Neural crest cell (in vitro differentiated cells): ENCODE measurements at places on chromosomes 3 and 15.

GRCh38 chr3:13671482-13672233 is 122.7 kb downstream of the FBLN2 start:
- peak overlapping the region; percentile 68 for H3K27ac ChIP-seq
- peaks cover 10% of the 10 kb centered on the region for H3K4me1 ChIP-seq
- no peaks in the 10 kb centered on the region for H3K36me3 ChIP-seq
- peaks cover 5% of the 10 kb centered on the region for H3K27me3 ChIP-seq
- no peak for DNase-seq

GRCh38 chr15:40372981-40373380 is 9.5 kb upstream of the KNSTRN start:
- peaks cover 16% of the 10 kb centered on the region for H3K27me3 ChIP-seq
- H3K4me1 ChIP-seq: peaks cover 4% of the 10 kb centered on the region
- DNase-seq: no peak
- H3K4me3 ChIP-seq: no peak overlapping the region

- no peaks in the 10 kb centered on the region for H3K36me3 ChIP-seq
- DNase-seq: no peak
- no peak overlapping the region for H3K27ac ChIP-seq
- H3K27me3 ChIP-seq: peaks cover 5% of the 10 kb centered on the region
Measured at GRCh38 chr3:122006267-122006666, 15.8 kb downstream of the ILDR1 start.

DNA sequence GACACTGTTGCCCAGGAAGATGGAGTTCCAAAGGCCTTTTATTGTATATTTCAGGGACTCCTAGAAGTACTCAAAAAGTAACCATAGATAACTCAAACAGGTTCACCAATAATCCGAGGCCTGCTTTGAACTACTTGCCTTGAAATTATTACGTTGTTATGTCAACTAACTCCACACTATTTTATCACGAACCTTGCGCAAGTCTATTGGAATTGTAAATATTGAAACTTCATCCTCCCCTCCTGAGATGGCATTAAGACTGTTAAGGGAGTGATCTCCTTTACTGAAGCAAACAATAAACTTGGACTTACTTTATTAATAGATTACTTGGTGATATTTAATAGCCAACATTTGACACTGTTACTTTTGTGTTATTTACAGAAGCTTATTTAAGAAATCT is 199.6 kb upstream of the GADL1 start:
- H3K27ac ChIP-seq: no peak overlapping the region
- no peaks in the 10 kb centered on the region for H3K27me3 ChIP-seq
- no peaks in the 10 kb centered on the region for H3K4me1 ChIP-seq
- H3K4me3 ChIP-seq: no peak overlapping the region
- DNase-seq: no peak
- H3K36me3 ChIP-seq: no peaks in the 10 kb centered on the region

DNA sequence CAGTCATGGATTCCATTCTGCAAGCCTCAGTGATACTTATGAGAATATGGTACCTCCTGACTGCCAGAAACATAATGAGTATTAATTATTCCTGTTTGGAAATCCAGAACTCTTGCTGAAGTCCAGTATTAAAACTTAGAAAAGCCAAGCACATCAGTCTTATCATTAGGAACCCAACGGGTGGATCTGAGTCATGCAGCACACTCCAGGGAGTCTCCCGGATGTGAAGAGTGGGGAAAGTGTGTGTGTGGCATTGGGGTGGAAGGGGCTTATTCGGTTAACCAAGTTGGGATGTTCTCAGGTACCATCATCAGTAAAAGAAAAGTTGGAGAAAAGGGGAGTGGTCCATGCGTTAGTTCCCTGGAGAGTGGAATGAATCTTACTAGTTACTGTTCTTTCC is 181.1 kb downstream of the PLCL2 start:
- no peak overlapping the region for H3K27ac ChIP-seq
- no peak overlapping the region for H3K4me3 ChIP-seq

DNA sequence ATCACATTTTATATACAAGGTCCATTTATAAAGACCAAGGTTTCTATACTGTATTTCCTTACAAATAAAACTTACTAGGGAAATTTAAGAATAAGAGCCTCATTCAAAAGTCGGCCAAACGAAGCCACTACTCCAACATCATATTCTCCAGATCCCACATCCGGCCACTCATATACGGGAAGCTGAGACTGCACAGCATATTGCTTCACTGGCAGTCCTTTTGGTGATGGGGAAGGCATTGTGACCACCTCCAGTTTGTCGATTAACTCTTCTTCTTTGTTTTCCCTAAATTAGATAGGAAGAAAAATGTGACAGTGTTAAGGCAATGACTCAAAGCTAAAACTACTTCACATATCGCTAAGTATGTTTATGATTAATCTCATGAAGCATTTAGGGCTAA is 2.7 kb downstream of the MTFMT start:
- no peak for DNase-seq
- no peaks in the 10 kb centered on the region for H3K36me3 ChIP-seq
- peak overlapping the region; percentile 70 for H3K4me3 ChIP-seq
- peaks cover under 1% of the 10 kb centered on the region for H3K27me3 ChIP-seq

- H3K27ac ChIP-seq: no peak overlapping the region
- no peak overlapping the region for H3K4me3 ChIP-seq
- H3K36me3 ChIP-seq: peaks cover 15% of the 10 kb centered on the region
- H3K4me1 ChIP-seq: peaks cover 13% of the 10 kb centered on the region
- DNase-seq: no peak
Measured at GRCh38 chr15:70231484-70231883, 133.8 kb upstream of the TLE3 start.

DNA sequence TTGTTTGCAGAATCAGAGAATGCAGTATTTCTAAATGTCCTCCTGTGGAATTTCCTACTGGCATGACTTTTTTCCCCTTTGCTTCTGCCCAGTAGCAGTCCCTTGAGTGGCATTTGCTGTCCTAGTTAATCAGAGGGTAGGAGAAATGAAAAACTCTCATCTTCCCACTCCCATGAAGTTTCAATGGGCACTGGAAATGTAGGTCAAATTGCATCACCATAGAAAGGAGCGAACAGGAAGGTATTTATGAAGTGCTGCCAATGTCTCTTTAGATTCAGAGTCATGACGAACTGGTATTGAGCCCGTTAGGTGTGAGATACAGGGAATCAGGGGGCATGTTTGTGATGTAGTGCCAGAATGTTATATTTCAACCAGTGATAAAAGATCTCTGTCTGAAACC is 23.2 kb downstream of the ATXN7 start:
- H3K4me3 ChIP-seq: no peak overlapping the region
- no peak overlapping the region for H3K27ac ChIP-seq
- H3K36me3 ChIP-seq: no peaks in the 10 kb centered on the region
- no peak for DNase-seq

GRCh38 chr3:63364910-63365309 is 86.8 kb downstream of the SYNPR start:
- H3K27me3 ChIP-seq: no peaks in the 10 kb centered on the region
- H3K4me1 ChIP-seq: no peaks in the 10 kb centered on the region
- H3K27ac ChIP-seq: no peak overlapping the region
- no peaks in the 10 kb centered on the region for H3K36me3 ChIP-seq

DNA sequence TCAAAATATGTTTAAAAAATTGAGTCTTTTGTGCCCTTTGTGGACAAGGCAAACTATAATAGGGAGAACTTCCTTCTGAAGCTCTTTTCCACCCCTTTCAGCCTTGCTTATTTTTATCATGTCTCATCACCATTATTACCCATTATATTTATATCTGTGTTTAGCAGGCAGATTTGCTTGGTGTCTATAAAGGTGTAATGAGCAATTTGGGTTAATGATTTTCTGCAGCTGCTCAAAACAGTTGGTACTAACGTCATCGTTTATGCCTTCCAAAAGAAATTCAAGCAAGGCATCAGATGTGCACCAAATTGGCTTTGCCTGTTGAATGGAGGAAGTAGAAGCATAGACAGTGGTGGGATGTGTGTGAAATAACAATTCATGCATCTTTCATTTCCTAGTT is 483.7 kb upstream of the SGO1 start:
- DNase-seq: no peak
- no peaks in the 10 kb centered on the region for H3K4me1 ChIP-seq
- no peak overlapping the region for H3K27ac ChIP-seq
- H3K27me3 ChIP-seq: no peaks in the 10 kb centered on the region
- no peak overlapping the region for H3K4me3 ChIP-seq

DNA sequence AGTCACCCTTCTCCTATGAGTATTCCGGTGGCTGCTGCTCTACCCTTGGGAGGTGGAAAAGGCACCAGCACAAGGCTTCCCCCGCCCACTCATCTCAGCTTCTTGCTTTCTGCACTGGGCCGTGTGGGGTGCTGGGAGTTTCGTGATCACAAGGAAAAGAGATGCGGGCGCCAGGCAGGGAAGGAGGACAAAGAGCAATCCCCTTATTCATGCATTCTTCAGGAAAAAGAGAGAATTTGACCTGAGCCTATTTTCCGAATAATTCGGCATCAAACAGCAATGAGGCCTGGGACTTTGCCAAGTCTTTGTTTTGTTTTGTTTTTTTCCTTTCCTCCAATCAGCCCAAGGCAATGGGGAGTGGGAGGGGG is 102.2 kb upstream of the LPP start:
- H3K36me3 ChIP-seq: no peaks in the 10 kb centered on the region
- peaks cover 29% of the 10 kb centered on the region for H3K4me1 ChIP-seq
- peak overlapping the region; percentile 45 for H3K4me3 ChIP-seq
- no peaks in the 10 kb centered on the region for H3K27me3 ChIP-seq
- peak; percentile 8 for DNase-seq

DNA sequence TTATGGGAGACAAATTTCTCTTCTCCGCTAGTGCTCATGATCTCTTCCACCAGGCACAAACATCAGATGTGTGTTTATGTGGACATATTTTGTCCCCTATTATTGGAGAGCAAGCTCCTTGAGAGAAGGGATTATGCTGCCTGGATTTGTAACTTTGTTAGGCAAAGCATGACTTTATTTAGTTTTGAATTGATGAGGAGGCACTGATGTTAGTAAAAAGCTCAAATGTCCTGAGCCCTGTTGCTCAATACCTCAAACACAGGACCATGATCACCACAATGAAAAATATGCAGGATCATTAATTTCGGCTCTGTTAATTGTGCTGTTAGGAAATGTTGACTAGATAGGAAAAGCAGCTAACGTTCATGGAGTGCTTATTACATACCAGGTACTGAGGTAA is 29.1 kb downstream of the SCG5 start:
- no peak overlapping the region for H3K4me3 ChIP-seq
- H3K36me3 ChIP-seq: no peaks in the 10 kb centered on the region
- H3K27ac ChIP-seq: peak overlapping the region; percentile 69
- no peak for DNase-seq

GRCh38 chr15:77557144-77557543 is 75.6 kb downstream of the LINGO1 start:
- H3K27me3 ChIP-seq: no peaks in the 10 kb centered on the region
- H3K27ac ChIP-seq: peak overlapping the region; percentile 86
- H3K4me1 ChIP-seq: peaks cover 65% of the 10 kb centered on the region
- DNase-seq: no peak
- H3K4me3 ChIP-seq: peak overlapping the region; percentile 3
- no peaks in the 10 kb centered on the region for H3K36me3 ChIP-seq

GRCh38 chr15:38696109-38696727 is 131.6 kb upstream of the RASGRP1 start:
- no peak for DNase-seq
- no peaks in the 10 kb centered on the region for H3K36me3 ChIP-seq
- H3K27me3 ChIP-seq: peaks cover 4% of the 10 kb centered on the region
- no peaks in the 10 kb centered on the region for H3K4me1 ChIP-seq
- H3K4me3 ChIP-seq: no peak overlapping the region

DNA sequence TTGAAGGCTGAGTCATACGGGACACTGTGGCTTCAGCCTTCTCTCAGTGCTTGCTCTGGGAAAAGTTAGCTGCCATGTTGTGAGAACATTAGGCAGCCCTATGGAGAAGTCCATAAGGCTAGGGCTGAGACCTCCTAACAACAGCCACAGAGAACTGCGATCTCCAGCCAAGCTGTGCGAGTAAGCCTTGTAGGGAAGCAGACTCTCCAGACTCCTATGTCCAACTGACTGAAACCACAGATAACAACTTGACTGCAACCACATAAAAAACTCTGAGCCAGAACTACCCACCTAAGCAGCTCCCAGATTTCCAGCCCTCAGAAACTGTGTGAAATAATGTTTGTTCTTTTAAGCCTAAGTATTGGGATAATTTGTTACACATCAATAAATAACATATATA is 40.7 kb downstream of the DENND6A start:
- H3K4me1 ChIP-seq: no peaks in the 10 kb centered on the region
- no peak for DNase-seq
- no peak overlapping the region for H3K4me3 ChIP-seq
- H3K27me3 ChIP-seq: no peaks in the 10 kb centered on the region

DNA sequence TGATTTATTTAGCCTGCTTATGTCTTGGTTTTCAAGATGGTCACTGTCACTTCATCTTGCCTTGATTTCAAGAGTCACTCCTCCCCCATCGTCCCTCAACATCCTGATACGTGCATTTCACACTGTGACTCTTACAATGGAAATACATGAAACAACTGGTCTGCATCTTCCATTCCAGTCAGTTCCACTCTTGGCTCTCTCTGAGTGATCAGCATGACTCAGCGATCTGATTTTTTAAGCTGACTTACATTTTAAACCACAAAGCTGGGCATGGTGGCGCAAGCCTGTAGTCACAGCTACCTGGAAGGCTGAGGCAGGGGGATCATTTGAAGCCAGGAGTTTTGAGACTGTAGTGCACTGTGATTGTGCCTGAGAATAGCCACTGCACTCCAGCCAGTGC is 271.2 kb upstream of the ROPN1 start:
- no peak for DNase-seq
- H3K4me1 ChIP-seq: peaks cover 41% of the 10 kb centered on the region
- H3K27ac ChIP-seq: no peak overlapping the region
- H3K36me3 ChIP-seq: no peaks in the 10 kb centered on the region
- no peak overlapping the region for H3K4me3 ChIP-seq
- no peaks in the 10 kb centered on the region for H3K27me3 ChIP-seq

DNA sequence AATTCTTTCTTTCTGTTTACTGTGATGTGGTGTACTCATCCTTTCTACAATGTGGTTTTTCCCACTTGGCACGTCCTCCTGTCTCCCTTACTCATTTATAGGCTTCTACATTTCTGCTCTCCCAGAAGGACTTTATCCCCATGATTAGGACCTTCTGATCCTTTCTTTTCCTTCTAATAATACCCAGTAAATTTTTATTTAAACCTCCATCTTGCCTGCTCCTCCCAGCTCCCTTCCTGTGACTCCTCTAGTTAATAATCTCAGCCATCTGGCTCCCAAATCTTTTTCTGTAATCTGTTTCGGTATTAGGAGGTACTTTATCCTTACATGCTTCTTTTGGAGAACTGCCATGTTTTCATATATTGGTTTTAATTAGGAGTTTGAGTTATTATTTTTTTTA is 11.2 kb upstream of the P2RY1 start:
- H3K27ac ChIP-seq: no peak overlapping the region
- H3K4me1 ChIP-seq: no peaks in the 10 kb centered on the region
- no peak overlapping the region for H3K4me3 ChIP-seq
- no peaks in the 10 kb centered on the region for H3K36me3 ChIP-seq

GRCh38 chr3:58009026-58009748 is 965 bp downstream of the FLNB start:
- no peak overlapping the region for H3K27ac ChIP-seq
- peak overlapping the region; percentile 81 for H3K4me3 ChIP-seq
- H3K27me3 ChIP-seq: peaks cover 3% of the 10 kb centered on the region

GRCh38 chr3:185322101-185322719 is 40.7 kb upstream of the MAP3K13 start:
- no peak overlapping the region for H3K27ac ChIP-seq
- H3K36me3 ChIP-seq: no peaks in the 10 kb centered on the region
- H3K4me1 ChIP-seq: peaks cover 5% of the 10 kb centered on the region
- H3K4me3 ChIP-seq: no peak overlapping the region

- no peaks in the 10 kb centered on the region for H3K4me1 ChIP-seq
- DNase-seq: no peak
- H3K27ac ChIP-seq: no peak within 1 kb of the TSS
- H3K36me3 ChIP-seq: no peaks in the 10 kb centered on the region
- peaks cover 4% of the 10 kb centered on the region for H3K27me3 ChIP-seq
- no peak within 1 kb of the TSS for H3K4me3 ChIP-seq
Measured at GRCh38 chr3:48222616-48223513, at the start of gene CAMP. Gene CAMP, plus strand, starts transcription at chr3:48223495. Its CDS starts 17 bp downstream, at chr3:48223512.
